Neural crest cell (in vitro differentiated cells): ENCODE measurements at places on chromosomes 2 and 18. TPM values are rescaled to one million over a fixed set of nuclear protein-coding genes. Genes with fewer than 3 reads are reported as not detected.

- no peak for DNase-seq
- H3K4me1 ChIP-seq, result peaks cover 45% of the 10 kb centered on the region
- no peak overlapping the region for H3K4me3 ChIP-seq
Measured at GRCh38 chr2:3288470-3289170, 89.0 kb downstream of the EIPR1 start.

GRCh38 chr2:176821350-176821749 lies 391.2 kb upstream of the HNRNPA3 start:
- H3K27ac ChIP-seq, result no peak overlapping the region
- no peaks in the 10 kb centered on the region for H3K36me3 ChIP-seq
- peaks cover 23% of the 10 kb centered on the region for H3K27me3 ChIP-seq
- H3K4me1 ChIP-seq, result no peaks in the 10 kb centered on the region
- DNase-seq, result no peak

DNA sequence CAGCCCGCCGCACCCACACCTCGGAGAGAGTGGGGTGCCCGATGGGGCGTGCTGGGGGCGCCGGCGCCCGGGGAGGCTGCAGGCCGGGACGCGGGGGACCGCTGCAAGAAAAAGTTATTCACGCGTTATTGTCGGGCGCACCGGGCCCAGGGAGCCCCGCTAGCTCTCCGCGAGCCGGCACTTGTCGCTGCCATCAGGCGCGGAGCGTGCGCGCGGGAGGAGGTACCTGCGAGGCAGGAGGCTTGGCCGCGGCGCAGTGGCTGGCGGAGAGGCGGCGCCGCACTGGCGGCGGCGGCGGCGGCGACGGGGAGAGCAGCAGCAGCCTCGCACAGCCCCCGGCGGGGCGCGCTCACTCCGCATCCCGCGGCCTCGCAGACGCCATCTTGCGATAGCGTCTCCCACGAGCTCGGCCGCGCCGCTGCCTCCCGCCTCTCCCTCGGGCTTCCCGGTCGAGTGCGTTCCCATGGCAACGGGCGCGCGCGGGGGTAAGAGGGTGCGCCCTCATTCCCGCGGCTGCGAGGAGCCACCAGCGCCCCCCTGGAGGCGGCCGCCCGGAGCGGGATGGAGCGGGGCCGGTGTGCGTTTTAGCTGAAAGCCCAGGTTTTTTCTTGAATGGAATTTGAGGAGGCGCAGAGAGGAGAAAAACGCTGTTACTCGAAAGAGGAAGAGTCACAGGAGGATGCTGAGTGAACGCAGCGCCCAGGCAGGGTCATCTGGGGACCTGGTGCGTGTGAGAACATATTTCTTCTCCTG lies at the start of gene CHN1:
CHN1 (minus strand) TSS at position 402 of the 753 bp plus-strand sequence. CDS start 469 bp downstream, outside the sequence.
- no peaks in the 10 kb centered on the region for H3K36me3 ChIP-seq
- H3K27me3 ChIP-seq, result peaks cover 14% of the 10 kb centered on the region
- H3K27ac ChIP-seq, result peak within 1 kb of the TSS; percentile 99
- H3K4me1 ChIP-seq, result peaks cover 52% of the 10 kb centered on the region

- H3K4me3 ChIP-seq, result no peak overlapping the region
- H3K36me3 ChIP-seq, result no peaks in the 10 kb centered on the region
- no peaks in the 10 kb centered on the region for H3K27me3 ChIP-seq
- no peaks in the 10 kb centered on the region for H3K4me1 ChIP-seq
- DNase-seq, result no peak
Measured at GRCh38 chr2:226711606-226712296, 87.9 kb downstream of the IRS1 start.

GRCh38 chr2:150621526-150622213 lies 134.2 kb upstream of the RND3 start:
- no peak overlapping the region for H3K27ac ChIP-seq
- peaks cover 49% of the 10 kb centered on the region for H3K4me1 ChIP-seq
- H3K36me3 ChIP-seq, result peaks cover 7% of the 10 kb centered on the region
- no peak for DNase-seq
- no peaks in the 10 kb centered on the region for H3K27me3 ChIP-seq
- H3K4me3 ChIP-seq, result no peak overlapping the region

- DNase-seq, result no peak
- no peaks in the 10 kb centered on the region for H3K4me1 ChIP-seq
- H3K27ac ChIP-seq, result no peak overlapping the region
Measured at GRCh38 chr18:11885278-11885947, 22.7 kb downstream of the MPPE1 start.

The UGT1A8 gene
- not detected in 2 replicates for total RNA-seq

The AOX1 gene
- total RNA-seq, result 2.8 and 4.3 TPM in 2 replicates

The CXCR4 gene
- total RNA-seq, result 37.5 and 39.5 TPM in 2 replicates

The FAM117B gene
- total RNA-seq, result 22.8 and 24.6 TPM in 2 replicates

DNA sequence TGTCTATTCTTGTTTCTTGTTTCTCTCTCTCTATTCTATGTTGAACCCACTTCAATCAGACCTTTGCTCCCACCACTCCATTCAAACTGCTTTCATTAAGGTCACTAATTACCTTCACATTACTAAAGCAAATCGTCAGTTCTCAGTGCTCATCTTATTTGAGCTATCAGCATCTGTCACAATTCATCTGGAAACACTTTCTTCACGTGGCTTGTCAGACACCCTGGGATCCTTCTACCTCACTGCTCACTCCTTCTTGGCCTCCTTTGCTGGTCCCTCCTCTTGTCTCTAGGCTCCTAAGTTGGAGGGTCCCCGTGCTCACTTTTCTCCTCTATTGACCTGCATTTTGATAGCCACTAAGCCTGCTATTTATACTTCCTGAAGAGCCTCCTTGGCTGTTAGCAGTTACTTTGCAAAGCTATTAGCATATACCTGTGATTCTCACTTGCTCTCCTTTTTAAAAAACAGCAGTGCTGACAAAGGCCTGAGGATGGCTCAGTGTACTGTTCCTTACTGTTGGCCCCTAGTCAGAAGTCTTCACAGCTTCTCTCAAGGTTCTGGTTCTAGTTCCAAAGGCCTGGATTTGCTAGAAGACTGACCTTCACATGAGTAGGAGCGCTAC lies 80.2 kb downstream of the PLEKHM3 start:
- H3K4me3 ChIP-seq, result no peak overlapping the region
- no peak overlapping the region for H3K27ac ChIP-seq
- no peaks in the 10 kb centered on the region for H3K27me3 ChIP-seq
- no peaks in the 10 kb centered on the region for H3K4me1 ChIP-seq

The PDE11A gene
- 0.23 and 0.28 TPM in 2 replicates for total RNA-seq

DNA sequence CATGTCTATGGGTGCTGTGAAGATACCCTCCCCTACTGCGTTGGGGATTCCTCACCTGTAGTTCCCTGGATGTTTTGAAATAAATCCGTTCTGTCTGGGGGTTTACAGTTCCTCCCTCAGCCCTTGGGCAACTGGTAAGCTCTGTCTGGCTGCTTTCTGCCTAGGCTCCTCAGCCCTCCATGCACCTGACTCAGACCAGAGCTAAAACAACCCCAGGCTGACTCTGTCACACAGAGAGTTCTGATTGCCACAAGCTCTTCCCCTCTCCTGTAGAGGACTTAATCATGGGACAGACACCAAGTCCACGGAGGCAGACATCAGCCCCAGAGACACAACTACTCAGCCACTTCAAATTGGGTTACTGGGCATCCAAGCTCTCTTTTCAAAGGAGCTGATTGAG lies 6.3 kb downstream of the VIT start:
- H3K4me3 ChIP-seq, result no peak overlapping the region
- H3K4me1 ChIP-seq, result peaks cover 6% of the 10 kb centered on the region
- H3K27me3 ChIP-seq, result no peaks in the 10 kb centered on the region
- H3K27ac ChIP-seq, result no peak overlapping the region

GRCh38 chr18:22594155-22594690 lies 176.5 kb upstream of the CTAGE1 start:
- no peak for DNase-seq
- H3K27ac ChIP-seq, result no peak overlapping the region
- H3K4me1 ChIP-seq, result no peaks in the 10 kb centered on the region
- no peak overlapping the region for H3K4me3 ChIP-seq
- no peaks in the 10 kb centered on the region for H3K36me3 ChIP-seq

The FSIP2 gene
- 8.0 and 10.1 TPM in 2 replicates for total RNA-seq

DNA sequence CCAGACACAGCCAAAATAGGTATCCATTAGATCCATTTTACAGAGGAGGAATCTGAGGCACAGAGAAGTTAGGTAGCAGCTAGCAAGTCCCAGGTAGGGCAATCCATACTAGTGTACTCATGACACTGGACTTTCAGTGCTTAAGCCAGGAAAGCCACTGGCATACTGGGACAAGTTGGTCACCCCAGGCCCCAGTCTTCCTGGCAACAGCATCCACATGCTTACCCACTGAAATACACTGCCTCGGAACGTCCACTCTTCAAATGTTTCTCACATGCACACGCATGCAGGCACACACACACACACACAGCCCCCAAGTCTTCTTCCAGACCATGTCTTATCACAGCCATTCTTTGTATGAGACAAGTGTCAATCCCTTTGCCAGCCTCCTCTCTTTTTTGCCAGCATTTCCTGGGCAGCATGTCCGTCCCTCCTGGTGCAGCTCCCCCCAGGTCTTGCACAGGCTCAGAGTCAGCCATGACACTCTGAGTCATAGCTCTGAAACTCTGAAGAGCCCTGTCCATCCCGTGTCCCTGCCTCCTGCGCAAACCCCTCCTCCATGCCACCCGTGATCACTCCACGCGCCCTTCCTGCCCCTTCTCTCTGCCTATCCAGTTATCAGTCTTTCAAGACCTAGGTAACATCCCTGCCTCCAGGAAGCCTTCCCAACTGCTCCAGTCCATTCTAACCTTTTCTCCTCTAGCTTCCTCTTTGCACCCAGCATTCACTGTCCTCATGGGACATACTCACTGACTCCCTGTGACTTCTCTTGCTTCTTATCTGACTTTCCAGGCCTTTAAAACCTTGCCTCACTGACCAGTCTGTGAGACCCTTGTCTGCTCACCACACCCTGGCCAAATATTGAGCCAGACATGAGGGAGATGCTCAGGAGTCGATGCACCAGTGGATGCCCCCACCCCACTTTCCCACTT lies 10.9 kb upstream of the TEX261 start:
- H3K4me1 ChIP-seq, result peaks cover 19% of the 10 kb centered on the region
- no peak overlapping the region for H3K4me3 ChIP-seq
- DNase-seq, result no peak

GRCh38 chr2:8606649-8607550 lies 75.0 kb upstream of the ID2 start:
- H3K4me1 ChIP-seq, result no peaks in the 10 kb centered on the region
- H3K36me3 ChIP-seq, result no peaks in the 10 kb centered on the region
- no peak overlapping the region for H3K4me3 ChIP-seq
- H3K27ac ChIP-seq, result no peak overlapping the region
- DNase-seq, result no peak

DNA sequence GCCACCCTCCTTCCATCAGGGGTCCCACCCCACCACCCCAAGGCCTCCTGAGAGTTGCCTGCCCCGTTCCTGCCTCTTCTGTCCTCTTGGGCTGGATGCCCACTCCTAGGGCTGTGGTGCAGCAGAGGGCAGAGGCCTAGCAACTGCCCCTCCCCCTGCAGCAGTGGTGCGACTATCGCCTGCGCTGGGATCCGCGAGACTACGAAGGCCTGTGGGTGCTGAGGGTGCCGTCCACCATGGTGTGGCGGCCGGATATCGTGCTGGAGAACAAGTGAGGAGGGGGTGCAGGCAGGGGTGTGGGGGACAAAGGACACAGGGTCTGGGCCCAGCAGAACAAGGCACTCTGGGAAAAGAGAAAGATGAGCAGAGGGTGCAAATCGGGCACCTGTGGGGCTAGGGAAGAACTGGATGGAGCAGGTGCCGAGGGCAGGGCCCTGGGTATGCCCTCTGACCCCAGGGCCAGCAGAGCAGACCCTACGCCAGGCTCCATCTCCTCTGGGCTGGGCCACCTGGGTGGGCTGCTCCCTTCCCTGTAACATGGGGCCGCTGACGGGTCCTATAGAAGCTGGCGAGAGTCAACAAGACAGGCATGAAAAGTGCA lies 1.0 kb downstream of the CHRNG start:
- peaks cover 3% of the 10 kb centered on the region for H3K27me3 ChIP-seq
- no peak for DNase-seq
- H3K27ac ChIP-seq, result no peak overlapping the region
- no peak overlapping the region for H3K4me3 ChIP-seq
- peaks cover 8% of the 10 kb centered on the region for H3K36me3 ChIP-seq
- peaks cover 5% of the 10 kb centered on the region for H3K4me1 ChIP-seq

DNA sequence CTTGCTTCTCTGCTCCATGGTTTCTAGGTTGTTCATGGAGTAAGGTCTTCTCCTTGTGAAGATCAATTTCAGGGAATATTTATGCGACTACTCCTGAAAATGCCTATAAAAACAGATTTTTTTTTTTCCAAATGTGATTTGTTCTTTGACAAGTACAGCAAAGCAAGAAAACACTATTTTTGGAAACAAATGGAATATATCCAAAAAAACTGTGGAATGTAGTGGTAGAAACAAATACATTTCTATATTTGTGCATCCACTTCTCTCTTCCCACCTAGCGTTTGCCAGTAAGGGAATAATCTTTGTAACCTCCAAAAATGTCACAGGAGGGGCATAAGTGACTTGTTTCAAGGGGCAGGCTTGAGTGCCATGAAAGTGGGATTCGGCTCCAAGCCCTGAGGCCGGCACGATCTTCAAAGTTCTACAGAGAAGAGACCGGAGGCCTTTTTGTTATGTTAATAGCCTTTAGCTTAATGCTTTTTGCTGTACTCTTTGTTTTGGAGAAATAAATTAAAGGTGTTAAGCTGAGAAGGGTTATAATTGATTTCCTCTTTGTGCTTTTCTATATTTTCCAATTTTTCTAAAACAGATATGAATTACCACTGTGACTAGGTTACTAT lies 200.6 kb downstream of the NRP2 start:
- H3K4me1 ChIP-seq, result peaks cover 9% of the 10 kb centered on the region
- no peak for DNase-seq
- H3K36me3 ChIP-seq, result no peaks in the 10 kb centered on the region

The SMYD1 gene
- not detected in 2 replicates for total RNA-seq

- no peak for DNase-seq
- H3K27me3 ChIP-seq, result no peaks in the 10 kb centered on the region
- no peaks in the 10 kb centered on the region for H3K4me1 ChIP-seq
- no peak overlapping the region for H3K27ac ChIP-seq
- no peaks in the 10 kb centered on the region for H3K36me3 ChIP-seq
- no peak overlapping the region for H3K4me3 ChIP-seq
Measured at GRCh38 chr2:83186105-83186760, 1272.8 kb downstream of the SUCLG1 start.

GRCh38 chr18:56647951-56648893 lies 2.9 kb upstream of the WDR7 start:
- H3K36me3 ChIP-seq, result no peaks in the 10 kb centered on the region
- DNase-seq, result no peak
- no peak overlapping the region for H3K4me3 ChIP-seq

GRCh38 chr18:41714872-41715271 lies 240.2 kb upstream of the PIK3C3 start:
- H3K4me1 ChIP-seq, result peaks cover 21% of the 10 kb centered on the region
- H3K27me3 ChIP-seq, result no peaks in the 10 kb centered on the region
- peak overlapping the region; percentile 59 for H3K27ac ChIP-seq
- DNase-seq, result no peak

GRCh38 chr18:26262156-26262555 lies 35.9 kb downstream of the TAF4B start:
- no peaks in the 10 kb centered on the region for H3K27me3 ChIP-seq
- DNase-seq, result no peak
- H3K4me1 ChIP-seq, result no peaks in the 10 kb centered on the region
- H3K36me3 ChIP-seq, result no peaks in the 10 kb centered on the region
- no peak overlapping the region for H3K27ac ChIP-seq
- no peak overlapping the region for H3K4me3 ChIP-seq

- no peaks in the 10 kb centered on the region for H3K27me3 ChIP-seq
- no peak overlapping the region for H3K4me3 ChIP-seq
- no peak for DNase-seq
- peaks cover 66% of the 10 kb centered on the region for H3K4me1 ChIP-seq
- no peak overlapping the region for H3K27ac ChIP-seq
- H3K36me3 ChIP-seq, result no peaks in the 10 kb centered on the region
Measured at GRCh38 chr2:23488584-23488983, 103.6 kb downstream of the KLHL29 start.
